NAMALWA (cell line): ENCODE measurements at places on chromosomes 11 and 22.

- DNase-seq, result no peak
Measured at GRCh38 chr11:134645576-134645975, 233.5 kb upstream of the B3GAT1 start.

- no peak for DNase-seq
Measured at GRCh38 chr11:128379587-128380580, 207.5 kb downstream of the ETS1 start.

DNA sequence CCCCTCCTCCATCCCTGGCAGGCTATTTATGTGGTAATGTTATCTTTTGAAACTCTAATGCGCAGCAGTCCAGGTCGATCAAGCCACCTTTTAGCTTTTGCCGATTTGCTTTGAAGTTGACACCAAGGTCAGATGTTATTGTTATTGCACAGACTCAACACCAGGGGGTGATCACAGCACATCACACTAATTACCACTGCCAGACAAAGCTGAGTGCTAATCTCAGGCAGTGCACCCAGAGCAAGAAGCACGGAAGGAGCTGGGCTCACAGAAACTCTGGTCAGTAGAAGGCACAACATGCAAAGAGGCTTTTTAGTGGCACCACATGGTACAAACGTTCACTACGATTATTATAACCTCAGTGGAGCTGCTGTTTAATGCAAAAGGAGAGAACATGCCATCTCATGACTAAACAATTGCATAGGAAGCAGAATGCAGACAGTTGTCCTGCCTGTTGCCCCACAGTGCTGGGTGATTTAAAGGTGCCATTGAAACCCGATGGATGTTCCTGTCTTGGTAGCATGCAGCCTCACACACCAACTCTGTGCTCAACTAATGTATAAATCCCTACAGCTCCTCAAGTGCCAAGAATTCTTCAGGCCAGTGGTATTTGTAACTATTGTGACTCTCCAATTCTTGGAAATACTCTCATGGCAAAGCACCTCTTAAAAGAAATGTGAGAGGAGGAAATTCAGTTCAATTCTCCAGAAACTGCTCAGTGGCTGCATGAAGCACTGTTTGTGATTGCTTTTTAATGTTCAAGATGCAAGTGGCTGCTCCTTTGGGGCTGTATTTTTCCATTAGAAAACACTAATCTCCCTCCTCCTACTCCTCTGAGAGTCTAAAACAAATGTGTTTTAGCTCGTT lies 353.9 kb upstream of the DDI1 start:
- peak; percentile 91 for DNase-seq

DNA sequence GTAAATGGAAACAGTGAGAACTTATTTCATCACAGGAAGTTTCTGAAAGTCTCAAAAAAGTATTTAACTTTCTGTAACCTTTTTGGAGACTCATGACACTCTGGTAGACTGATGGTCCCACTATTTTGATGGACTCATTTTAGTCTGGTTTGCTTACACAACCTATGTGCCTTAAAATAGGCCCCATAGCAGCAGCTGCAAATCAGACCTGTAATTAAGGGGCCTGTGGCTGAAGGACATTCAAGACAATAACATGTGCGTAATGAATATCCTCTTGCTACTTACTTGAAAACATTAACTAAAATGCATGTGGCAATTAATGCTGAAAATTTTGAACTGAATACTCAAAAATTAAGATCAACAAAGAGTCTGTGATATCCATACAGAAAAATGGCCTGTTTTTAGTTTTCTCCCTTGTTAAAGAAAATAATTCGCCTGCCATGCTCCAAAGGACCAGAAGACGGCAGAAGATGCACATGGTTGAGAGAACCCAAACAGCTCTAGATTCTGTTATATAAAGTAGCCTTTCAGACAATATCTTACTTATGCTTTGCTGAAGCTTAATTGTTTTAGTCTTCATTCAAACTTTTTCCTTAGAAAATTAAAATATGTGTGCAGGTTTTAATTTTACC lies 568.5 kb downstream of the KCNA4 start:
- DNase-seq, result peak; percentile 33

- DNase-seq, result no peak
Measured at GRCh38 chr11:76823481-76824028, 37.2 kb upstream of the ACER3 start.

- DNase-seq, result peak; percentile 46
Measured at GRCh38 chr11:64879244-64879900, 951 bp upstream of the EHD1 start.

GRCh38 chr11:28887681-28888080 lies 779.5 kb downstream of the METTL15 start:
- DNase-seq, result no peak

DNA sequence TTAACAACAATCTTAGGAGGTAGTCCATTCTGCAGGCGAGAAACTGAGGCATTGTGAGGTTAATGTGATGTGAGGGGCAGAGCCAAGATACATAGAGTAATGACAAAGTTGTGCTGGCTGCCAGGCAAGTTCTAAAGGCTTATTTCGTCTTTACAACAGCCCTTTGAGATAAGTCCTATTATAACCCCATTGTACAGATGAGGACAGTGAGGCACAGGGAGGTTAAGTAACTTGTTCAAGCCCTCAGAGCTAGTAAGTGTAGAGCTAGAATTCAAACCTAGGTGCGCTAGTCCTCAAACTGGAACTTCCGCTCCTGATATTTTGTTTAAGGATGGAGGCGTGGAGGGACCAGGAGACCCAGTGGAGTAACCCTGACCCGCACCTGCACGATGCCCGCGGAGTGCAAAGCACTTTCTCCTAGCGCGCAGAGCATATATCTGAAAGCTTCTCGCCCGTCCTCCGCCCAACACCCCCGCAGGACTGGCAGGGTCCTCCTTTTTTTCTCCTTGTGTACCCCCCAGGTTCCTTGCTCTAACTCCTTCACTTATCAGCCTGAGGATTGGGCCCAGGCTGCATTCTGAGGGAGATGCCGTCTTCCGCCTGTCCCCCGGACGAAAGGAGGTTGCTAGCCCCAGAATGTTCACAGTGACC lies 4.9 kb upstream of the FLI1 start:
- DNase-seq, result no peak

DNA sequence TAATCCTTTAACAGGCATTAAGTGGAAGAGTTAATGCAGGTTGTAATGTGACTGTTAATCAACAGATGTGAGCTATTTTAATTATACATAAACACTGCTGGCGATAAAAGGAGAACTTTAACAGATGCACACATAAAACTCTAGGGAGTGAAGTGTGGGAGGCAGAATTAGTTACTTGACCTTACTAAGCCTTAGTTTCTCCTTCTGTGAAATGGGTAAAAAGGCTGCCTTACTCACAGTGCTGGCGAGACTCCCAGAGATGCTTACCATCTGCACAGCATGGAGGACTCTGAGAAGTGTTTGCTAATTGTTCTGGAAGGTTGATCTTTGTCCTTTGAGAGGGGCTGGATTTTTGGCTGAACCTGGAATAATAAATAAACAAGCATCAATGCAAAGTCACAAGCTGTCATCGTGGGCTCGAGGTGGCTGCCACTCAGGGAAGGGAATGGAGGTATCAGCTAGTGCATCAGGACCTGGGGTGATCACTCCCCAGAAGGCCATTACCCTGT lies 58.6 kb upstream of the MPEG1 start:
- peak; percentile 64 for DNase-seq

DNA sequence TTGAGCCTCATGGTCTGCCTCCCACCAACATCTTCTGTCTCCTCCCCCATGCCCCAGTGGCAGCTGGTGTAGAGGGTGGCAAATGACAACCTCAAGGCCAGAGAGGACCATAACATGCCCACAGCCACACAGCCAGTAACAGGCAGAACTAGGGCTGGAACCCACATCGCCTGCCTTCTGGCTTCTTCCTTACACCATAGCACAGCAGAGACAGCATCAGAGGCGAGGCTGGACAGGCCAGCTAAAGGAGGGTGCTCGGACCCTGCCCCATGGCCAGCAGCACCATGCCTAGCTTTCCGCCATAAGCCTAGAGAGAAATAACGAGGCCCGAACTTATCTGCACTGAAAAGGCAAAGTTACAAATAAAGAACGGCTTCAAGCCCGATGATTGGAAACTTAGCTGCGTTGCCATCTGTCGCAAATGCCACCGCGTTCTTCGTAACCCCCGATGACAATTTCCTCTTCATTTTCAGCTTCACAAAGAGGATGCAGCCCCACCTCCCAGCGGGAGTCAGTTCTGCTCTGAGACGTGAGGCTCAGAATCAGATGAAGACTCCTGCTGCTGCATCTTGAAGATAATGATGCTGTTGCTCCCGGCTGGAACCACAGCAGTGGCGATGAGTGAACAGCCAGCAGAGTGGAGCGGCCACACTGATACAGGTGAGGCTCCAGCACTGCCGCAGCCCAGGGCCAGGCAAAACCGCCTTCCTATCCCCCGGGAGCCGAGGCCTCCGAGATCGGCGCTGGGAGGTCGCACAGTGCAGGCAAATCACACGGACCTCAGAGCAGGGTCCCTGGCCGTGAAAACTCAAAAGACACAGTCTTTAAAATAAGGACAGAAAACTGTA lies 73.8 kb upstream of the RTL6 start:
- DNase-seq, result no peak

GRCh38 chr22:35840302-35840739 lies 122.6 kb downstream of the APOL5 start:
- peak; percentile 32 for DNase-seq

DNA sequence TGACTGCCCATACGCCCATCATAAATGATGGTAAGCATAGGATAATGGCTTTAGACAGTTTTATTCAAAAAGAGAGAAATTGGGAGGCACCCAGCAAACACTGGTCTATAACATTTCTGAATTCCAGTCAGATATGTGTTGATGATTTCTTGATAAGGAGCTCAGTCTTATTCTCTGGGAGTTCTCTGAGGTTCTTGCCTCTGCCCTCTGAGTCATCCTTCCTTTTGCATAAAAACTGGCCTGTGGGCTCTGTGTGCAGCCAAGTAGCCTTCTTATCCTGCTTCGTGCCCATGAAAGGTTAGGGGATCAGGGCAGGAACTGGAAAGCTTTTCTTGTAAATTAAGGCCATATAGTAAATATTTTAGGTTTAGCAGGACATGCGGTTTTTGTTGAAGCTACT lies 48.9 kb downstream of the FAR1 start:
- DNase-seq, result no peak

DNA sequence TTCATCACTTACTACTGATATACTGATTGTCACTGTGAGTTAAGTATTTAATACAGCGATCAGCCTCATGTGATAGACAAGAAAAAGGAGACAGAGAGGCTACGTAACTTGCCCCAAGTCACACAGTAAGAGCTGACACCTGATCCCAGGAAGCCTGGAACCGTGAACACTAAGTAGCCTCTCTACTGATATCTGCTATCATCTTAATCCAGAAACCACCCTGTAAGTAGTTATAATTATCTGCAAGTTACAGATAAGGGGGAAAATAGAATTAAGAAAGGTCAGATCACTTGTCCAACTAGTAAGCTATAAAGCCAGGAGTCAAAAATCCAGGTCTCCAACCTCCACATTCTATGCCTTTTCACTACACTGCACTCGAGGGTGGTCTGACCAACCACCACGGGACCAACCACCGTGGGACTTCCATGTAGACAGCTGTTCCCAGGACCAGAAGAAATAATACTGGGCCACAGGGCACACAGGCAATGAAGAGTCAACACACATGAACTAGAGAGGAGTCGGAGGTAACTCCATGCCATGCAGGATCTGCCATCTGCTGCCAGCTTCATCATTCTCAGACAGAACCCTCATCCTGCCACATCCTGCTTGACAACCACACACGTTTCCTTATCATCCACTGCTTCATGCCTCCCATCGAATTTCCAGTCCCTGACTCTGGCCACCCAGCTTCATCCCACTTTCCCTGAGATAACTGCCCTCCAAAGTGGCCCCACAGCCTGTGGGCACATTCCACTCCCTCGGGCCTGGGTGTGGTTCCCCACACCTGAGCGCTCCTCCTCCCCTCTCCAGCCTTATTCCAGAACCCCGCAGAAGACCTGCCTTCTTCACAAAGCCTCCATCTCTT lies 58.6 kb downstream of the MICAL3 start:
- no peak for DNase-seq

DNA sequence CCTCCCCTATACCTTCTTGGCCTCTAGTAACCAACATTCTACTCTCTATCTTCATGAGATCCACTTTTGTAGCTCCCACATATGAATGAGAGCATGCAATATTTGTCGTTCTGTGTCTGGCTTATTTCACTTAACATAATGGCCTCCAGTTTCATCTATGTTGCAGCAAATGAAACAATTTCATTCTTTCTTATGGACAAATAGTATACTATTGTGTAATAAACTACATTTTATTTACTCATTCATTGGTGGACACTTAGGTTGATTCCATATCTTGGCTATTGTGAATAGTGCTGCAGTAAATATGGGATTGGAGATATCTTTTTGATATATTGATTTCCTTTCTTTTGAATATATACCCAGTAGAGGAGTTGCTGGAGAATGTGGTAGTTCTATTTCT lies 151.1 kb downstream of the JRKL start:
- DNase-seq, result no peak

DNA sequence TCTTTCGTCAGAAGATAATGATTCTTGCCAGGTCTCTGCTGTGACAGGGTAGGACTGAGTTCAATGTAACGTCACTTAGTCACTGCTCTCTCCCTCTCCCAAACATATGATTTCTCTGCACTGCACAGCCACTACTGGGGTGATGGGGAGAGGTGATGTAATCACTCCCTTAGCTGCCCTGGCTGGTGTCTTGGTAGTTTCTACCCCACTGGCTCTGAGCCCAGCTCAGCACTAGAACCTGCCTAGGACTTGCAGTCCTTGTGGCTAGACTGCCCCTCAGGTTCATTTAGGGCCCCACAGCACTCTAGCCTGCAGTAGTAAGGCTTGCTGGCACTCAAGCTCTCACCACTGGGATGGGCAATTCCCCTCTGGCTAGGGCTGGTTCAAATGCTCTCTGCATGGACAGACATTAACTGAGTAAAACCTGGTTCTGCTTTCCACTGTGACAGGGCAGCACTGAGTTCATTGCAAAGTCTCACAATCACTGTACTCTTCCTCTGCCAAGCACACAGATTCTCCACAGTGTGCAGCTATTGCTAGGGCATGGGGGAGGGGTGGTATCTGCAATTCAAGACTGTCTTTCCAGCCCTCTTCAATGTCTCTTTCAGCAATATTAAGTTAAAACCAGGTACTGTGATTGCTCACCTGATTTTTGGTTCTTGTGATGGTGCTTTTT lies 571.4 kb upstream of the FAT3 start:
- no peak for DNase-seq

DNA sequence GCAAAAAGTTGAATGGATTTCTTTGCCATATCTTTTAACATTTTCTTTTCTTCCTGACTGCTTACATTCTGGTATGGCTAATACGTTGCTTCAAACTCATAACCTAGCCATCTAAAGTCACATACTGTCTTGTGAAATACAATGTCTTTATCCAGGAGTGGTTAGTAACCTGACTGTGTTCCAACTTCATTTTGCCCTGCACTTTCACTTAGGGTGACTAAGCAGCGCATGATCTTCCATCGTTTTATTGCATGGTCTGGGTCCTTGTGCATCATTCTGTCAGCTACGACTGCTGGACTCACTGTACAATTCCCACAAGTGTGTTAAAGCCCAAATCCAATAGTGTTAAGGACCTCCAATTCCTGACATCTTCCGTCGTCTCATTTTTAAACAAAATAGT lies 403.2 kb downstream of the NTM start:
- no peak for DNase-seq

DNA sequence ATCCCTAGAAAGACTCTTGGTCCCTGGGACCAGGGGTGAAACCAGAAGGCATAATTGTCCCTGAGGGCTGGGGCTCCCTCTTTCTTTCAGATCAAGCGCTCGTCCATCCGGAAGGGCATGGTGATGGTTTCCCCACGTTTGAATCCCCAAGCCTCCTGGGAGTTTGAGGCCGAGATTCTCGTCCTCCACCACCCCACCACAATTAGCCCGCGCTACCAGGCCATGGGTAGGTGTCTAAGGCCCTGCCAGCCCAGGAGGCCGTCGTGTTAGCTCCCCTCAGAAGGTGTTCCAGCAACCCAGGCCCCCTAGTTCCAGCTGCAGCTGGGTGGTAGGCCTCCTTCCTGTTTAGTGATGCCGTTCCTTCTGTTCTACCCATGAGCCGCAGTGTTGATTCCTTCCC lies 21.4 kb downstream of the GTPBP1 start:
- DNase-seq, result no peak
